ENCODE measurements at places on chromosomes 5 and 9.

GRCh38 chr9:110975969-110976368, 62.3 kb downstream of the LPAR1 start:
- DNase-seq: no peak

DNA sequence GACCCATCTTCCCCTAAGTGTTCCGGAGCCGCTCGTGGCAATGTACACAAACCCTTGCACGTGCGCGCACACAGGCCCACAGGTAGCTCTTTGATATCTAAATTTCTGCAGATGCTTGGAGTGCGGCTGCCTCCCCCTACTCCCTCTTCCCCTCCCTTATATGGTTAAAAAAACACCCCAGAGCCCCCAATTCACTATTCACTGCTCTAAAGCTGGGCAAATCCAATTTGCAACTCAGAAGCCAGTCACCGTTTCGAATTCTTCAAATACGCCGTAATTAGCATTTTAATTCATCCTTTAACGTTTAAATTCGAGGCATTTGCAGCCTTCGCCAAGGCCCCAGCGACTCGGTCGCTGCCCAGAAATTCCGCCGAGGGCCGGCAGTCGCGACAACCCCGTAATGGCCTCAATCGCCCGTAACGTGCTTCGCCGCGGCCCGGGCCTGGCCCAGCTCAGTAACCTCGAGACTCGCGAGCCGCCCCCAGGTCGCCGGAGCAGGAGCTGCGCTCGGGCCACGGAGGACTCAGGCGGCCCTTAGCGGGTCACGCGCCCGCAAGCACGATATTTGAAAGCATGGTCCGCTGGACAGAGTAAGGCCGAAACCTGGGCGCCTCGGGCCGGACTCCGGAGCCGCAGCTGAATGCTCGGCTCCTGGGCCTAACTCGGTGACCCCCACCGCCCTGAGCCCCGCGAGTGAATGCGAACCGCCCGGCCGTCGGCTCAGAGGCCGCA, 1.3 kb downstream of the IRX2 start:
- no peak for DNase-seq

- no peak for DNase-seq
Observed at GRCh38 chr5:40746703-40747102, 9.1 kb downstream of the TTC33 start.

- DNase-seq: no peak
Observed at GRCh38 chr9:6956879-6957278, 199.1 kb downstream of the KDM4C start.

- no peak for DNase-seq
Observed at GRCh38 chr9:9585920-9586319, 1026.9 kb downstream of the PTPRD start.

- peak; percentile 54 for DNase-seq
Observed at GRCh38 chr9:76576344-76576743, 117.4 kb downstream of the GCNT1 start.

GRCh38 chr5:148820461-148821395, 5.7 kb upstream of the ADRB2 start:
- DNase-seq: no peak

GRCh38 chr5:150066901-150067396, 19.4 kb downstream of the CSF1R start:
- DNase-seq: no peak

GRCh38 chr9:133115604-133116345, 5.3 kb downstream of the RALGDS start:
- peak; percentile 72 for DNase-seq

DNA sequence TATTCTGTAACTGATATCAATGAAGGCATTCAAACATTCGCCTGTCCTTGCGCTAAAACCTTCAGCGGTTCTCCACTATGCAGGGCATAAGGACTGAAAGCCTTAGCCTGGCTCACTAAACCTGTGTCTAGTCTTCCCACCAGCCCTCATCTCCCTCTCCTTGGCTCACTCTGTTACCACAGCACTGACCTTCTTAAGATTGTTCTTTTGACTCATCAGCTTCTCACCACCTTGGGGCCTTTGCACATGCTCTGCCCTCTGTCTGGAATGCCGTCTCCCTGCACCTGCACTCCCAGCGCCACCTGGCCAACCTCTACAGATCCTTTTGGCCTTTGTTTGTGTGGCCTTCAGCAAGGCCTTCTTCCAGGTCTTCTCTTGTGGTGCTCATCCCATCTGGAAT, 131.8 kb upstream of the IER5L start:
- DNase-seq: no peak

GRCh38 chr5:178502401-178503100, 87.6 kb downstream of the COL23A1 start:
- DNase-seq: no peak

DNA sequence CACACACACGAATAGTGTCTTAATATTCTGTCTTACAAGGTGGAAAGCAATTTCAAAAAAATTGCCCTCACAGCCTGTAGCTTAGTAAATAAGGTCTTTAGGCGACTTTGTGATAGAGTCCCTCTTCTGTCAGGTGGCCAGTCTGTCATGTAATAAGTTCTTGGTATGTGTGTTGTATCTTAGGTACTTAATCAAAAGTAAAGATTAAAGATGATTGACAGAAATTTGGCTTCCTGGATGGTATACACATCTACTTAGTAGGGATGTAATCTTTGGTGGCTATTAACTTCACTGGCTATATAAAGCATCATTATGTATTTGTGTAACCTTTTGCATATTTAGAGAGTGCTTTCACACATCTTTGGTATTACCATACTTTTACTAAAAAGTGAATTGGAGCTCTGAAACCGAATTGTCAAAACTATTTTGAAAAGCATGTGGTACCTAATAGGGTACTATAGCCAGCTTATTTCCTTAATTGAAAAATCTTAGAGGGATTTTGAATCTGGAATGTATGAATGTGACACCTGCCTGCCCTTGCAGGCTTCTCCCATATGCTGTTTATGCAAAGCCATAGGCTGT, 3.4 kb downstream of the G3BP1 start:
- no peak for DNase-seq

GRCh38 chr5:175336781-175337180, 107.2 kb downstream of the DRD1 start:
- no peak for DNase-seq

DNA sequence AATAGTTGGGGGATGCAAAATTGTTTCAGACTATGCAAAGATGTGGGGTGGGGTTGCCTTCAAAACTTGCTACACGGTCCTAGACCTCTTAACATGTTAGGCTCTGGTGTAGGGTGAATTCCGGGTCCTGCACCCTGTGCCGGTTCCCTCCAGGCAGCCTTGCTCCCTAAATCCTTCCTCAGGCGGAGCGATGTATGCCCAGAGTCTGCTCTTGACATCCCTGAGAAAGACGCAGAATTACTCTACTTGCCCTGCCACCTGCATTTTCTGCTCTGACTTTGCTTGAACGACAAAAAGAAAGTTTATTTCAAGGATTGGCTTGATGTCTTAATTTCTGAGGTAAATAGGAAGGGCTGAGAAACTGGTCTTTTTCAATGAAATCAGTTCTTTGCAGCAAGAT, 691 bp downstream of the THBS4 start:
- no peak for DNase-seq

DNA sequence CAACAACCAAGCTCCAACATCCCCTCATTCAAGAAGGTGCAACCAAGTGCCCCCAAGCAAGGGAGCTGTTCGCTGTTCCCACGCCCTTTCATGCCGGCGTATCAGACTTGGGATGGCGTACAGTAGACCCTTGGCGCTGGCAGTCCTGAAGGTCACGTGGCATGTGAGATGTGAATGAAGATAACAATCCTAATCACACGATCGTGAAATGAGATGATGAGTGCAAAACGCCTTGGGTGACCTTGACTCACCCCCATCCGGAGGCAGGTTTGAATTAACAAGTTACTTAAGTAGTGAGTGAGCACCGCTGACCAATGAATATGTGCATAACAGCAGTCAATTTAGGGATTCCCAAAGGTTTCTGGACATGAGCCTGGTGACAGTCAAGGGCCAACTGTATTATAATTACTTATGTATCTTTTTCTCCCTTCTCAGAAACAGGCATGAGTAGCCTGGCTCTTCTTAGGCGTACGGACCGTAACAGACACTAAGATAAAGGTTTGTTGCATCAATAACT, 150.2 kb downstream of the TTLL11 start:
- DNase-seq: no peak

DNA sequence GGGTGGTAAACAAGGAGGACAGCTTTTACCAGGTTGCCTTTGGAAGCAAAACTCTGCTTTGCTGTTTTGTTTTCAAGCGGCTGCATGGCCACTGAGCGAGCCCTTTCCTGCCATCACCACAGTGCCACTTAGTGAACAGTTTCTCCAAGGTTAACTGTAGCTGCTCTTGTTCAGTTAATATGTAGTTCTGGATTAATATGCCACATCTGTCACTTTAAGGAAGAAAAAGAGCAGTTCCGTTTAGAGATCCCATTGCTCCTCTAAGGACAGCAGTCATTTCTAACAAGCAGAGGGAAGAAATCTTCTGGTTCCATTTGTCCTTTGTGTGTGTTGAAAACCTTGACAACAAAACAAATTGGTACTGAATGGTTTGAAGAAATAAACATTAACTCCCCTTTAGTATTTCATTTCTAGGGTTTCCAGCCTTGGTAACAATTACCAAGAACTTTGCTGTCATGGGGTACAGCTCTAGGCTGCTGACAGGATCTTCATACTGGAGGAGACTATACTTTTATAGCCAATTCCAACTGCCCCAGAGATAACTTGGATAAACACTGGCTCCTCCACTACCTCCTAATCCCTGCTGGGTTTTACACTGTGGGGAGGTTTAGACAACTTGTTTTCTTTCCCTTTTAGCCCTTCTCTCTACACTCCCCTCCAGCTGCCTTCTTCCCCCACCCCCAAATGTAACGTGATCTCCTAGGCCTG, 10.3 kb upstream of the ABL1 start:
- no peak for DNase-seq

GRCh38 chr5:127590156-127590722, 58.6 kb upstream of the CTXN3 start:
- DNase-seq: no peak

GRCh38 chr9:113454914-113455761, 8.4 kb upstream of the RGS3 start:
- DNase-seq: no peak

DNA sequence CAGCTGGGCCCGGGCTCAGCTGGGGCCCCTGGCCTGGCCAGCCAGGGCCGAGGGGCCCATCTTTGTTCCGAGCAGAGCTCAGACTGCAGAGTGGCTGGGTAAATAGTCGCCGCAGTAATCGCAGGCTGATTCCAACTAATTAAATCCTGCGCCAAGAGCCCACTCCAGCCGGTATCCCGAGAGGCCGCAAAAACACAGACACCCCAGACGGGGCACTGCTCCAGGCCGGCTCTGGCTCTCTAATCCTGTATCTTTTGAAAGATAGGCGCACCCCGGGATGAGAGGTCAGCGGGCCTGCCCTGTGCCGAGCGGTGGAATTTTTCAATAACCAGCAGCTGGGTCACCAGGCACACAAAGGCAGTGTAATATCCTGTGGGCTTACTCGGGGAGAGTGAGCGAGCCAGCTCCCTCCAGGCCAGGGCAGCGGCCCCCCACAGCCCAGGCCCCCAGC, 57.7 kb downstream of the LMX1B start:
- DNase-seq: no peak

GRCh38 chr5:103450333-103451061, 112.1 kb downstream of the NUDT12 start:
- no peak for DNase-seq

GRCh38 chr5:116546033-116546742, 28.4 kb downstream of the SEMA6A start:
- DNase-seq: no peak

- DNase-seq: no peak
Observed at GRCh38 chr5:133713751-133714150, 101.4 kb upstream of the FSTL4 start.

GRCh38 chr5:136516637-136517036, 151.3 kb upstream of the TRPC7 start:
- no peak for DNase-seq

GRCh38 chr5:110159202-110159601, 469.5 kb downstream of the MAN2A1 start:
- no peak for DNase-seq

DNA sequence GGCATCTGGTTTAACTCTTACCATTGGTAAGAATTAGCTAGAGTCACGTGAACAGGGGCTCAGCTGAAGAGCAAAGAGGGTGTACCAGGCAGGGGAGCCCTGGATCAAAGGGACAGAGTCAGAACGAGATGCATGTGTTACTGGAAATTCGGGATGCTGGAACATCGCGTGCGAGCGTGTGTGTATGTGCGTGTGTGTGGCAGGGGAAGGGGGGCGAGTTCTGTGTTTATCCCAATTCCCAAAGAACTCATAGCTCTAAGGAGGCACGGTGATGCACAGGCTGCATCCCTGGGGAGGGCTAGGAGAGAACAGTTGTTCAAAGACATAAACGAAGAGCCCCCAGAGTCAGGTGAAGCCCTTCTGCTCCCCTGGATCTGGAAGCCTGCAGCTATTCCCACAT, 353.3 kb downstream of the GADD45G start:
- no peak for DNase-seq

DNA sequence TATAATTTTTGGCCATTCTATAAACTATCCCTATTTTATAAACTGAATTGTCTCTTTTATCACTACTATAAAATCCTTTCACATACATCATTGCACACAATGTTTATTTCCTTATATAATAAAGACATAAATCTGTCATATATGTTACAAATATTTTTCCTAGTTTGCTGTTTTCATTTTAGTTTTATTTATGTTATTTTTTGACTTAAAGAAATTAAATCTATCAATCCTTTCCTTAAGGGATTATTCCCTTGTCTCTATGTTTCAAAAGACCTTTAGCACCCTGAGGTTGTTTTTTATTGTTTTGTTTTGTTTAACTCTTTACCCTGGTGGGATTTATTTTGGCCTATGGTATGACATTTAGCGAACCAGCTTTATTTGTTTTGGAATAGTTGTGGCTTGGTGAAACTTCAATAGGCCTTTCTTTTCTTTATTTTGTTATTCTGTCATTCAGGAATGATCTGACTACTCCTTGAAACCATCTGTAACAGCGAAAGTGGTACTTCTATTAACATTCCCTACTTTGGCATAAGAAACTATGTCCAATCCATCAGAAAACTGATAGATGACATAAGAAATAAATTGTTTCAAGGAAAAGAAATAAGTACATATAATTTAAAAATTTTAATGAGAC, 125.9 kb downstream of the CEP120 start:
- DNase-seq: no peak

DNA sequence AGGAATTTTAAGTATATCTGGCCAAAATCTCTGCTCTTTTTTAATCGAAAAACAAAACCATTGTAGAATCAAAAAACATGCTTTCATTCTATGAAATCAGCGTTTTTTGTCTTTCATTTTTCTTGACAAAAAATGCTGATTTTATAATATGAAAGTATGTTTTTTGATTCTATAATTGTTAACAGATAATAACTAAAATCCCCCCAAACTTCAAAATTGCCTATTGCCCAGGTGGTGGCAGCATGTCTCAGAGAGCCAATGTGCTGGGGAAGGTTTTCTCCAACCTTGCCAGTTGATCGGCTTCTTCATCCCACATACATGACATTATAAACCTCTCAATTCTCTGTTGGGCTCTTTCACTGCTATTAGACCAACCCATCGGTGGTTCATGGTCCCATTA, 5.1 kb upstream of the SMIM15 start:
- DNase-seq: no peak

- no peak for DNase-seq
Observed at GRCh38 chr5:103092676-103093075, 27.3 kb downstream of the GIN1 start.

- no peak for DNase-seq
Observed at GRCh38 chr5:72988769-72989168, 32.9 kb downstream of the FCHO2 start.
